Stimulated activated CD8-positive, alpha-beta memory T cell treated with anti-CD3 and anti-CD28 coated beads, Interleukin-2, amount 100 ng/mL, for 1 hour (primary cell): ENCODE measurements at places on chromosomes 1 and 21.

- no peak for DNase-seq
Observed at GRCh38 chr1:22978299-22978698, 5.6 kb upstream of the LACTBL1 start.

DNA sequence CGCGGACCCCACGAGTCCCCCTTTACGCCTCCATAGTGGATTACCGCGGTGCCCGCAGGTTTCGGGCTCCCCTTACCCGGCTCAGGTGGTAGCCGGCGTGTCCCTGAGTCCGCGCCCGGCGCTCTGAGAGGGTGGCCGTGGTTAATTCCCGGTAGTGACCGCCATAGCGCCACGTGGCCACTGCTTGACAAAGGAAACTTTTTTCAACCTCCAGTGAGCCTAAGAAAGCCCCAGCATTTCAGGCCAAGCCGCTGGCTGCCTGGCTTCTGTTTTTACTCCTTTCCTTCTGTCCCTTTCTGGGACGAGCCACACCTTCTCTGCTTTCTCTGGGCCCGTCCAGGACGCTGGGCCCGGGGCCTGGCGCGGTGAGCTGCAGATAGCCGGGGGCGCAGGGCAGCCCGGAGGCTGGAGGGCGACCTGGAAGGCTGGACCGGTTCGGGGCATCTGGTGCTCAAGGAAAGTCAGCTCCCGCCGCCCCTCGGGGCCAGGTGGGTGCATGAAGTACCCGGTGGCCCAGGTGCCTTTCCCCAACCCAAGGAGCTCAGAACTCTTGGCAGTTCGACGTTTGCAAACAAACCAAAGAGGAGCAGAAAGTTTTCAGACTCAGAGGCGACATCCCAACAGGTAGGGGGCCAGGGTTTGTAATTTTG, 540 bp upstream of the C1orf198 start:
- DNase-seq: no peak

- no peak for DNase-seq
Observed at GRCh38 chr1:154899041-154899440, 29.0 kb upstream of the KCNN3 start.

GRCh38 chr1:16145662-16146278, 10.1 kb downstream of the EPHA2 start:
- no peak for DNase-seq

- no peak for DNase-seq
Observed at GRCh38 chr1:89081005-89081404, 16.0 kb upstream of the GBP1 start.

GRCh38 chr1:246815693-246816270, 91.6 kb downstream of the SCCPDH start:
- no peak for DNase-seq

- DNase-seq: no peak
Observed at GRCh38 chr1:86913399-86913895, 479 bp downstream of the SELENOF start.

DNA sequence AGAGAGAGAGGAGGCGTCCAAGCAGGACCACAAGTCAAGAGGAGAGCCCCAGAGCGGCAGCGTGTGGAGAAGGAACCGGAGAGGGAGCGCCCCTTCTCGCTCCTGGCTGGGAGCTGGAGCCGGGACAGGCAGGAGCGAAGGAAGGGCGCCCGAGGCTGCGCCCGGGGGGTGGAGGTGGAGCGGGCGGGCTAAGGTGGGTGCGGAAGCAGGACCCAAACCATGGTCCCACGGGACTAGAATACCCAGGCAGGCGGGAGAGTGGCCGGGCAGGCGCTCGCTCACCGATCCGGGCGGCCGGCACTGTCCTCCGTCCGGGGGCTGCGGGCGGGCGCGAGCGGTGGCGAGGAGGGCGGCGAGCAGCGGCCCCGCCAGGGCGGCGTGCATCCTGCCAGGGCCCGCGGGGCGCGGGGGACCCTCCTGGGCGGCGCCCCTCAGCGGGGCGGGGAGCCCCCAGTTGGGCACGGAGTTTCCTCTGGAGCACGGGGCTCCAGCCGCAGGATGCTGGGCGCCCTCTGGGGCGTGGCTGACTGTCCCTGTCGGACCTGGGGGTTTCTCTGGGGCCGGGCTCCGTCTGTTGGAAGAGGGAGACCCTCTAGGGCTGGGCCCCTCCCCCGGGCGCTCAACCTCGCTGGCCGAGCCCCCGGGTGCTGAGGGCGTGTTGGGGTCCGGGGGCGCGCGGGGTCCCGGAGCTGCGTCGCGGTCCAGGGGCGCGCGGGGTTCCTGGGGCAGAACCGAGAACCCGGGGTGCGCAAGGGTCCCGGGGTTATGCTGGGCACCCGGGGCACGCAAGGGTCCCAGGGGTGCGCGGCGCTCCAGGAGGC, 569 bp downstream of the TRABD2B start:
- DNase-seq: no peak
